HEK293T (cell line): ENCODE measurements at places on chromosomes 2 and 18.

DNA sequence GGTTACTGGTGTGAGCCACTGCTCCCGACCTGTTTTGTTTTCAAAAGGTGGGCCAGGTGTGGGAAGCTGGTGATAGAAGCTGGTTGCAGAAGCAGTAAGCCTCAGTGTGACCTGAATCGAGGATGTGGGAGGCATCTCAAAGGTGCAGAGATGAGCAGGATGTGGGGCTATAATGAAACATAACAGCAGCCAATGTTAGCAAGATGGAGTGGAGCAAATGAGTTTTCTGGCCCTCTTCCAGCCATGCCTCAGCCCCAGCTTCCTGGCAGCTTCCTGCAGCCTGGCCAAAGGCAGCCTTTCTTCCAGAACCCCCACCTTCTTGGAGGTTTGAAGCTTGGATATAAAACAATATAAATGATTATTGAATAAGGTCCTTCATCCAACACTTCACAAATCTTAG is 184.8 kb downstream of the NCK2 start:
- DNase-seq = no peak

- no peak for DNase-seq
Measured at GRCh38 chr2:43133708-43134570, 92.5 kb downstream of the ZFP36L2 start.

- no peak for DNase-seq
Measured at GRCh38 chr18:58970943-58971790, 106.5 kb downstream of the ZNF532 start.

DNA sequence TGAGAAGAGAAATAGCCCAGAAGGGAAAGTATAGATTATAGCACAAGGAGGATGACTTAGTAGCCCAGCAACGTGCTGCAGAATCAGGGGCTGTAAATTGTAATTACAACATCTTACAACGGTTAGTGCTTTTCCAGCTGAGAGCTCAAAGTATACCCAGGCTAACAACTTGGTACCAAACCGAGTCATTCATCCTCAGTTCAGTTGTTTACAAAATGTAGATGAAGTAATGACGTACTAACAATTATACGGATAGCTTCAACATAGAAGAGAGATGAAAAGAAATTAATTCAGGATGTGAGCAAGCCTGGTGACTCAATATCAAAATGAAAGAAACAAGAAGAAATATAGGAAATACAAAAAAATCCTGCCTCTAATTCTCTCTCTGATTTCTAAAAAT is 99.2 kb downstream of the DYNAP start:
- no peak for DNase-seq

DNA sequence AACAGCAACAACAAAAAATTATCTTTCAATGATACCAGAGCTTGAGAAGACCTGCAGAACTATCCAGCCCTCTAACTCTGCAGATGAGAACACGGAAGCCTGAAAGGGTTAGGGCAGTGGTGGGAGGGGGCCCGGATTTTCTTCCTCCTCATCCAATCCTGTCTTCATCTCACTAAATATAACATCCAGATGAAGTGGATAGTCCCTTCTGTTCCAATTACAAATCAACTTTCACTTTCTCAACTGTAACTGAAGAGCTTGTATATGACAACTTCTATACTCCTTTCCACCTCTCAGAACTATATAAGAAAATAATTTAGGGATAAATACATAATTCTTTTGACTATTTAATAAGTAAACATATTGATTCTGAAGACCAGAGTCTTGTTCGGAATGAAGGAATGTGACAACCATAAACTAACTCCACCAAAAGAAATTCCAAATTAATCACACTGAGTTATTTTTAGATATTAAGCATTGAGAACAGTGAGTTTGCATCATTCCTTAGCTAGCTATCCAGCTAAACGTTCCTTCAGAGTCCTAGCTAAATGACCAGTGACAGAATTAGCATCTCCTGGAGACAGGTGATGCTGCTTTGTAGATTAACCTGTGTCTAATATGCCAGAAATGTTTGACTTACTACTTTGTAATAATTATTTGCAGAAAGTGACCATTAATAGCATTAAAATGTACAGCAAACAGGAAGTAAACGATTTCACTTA is 32.7 kb downstream of the SFT2D3 start:
- no peak for DNase-seq
